Kidney glomerular epithelial cell (primary cell): ENCODE measurements at places on chromosomes 3 and 15.

GRCh38 chr3:155312781-155313180, 19.3 kb upstream of the STRIT1 start:
- DNase-seq, result no peak

DNA sequence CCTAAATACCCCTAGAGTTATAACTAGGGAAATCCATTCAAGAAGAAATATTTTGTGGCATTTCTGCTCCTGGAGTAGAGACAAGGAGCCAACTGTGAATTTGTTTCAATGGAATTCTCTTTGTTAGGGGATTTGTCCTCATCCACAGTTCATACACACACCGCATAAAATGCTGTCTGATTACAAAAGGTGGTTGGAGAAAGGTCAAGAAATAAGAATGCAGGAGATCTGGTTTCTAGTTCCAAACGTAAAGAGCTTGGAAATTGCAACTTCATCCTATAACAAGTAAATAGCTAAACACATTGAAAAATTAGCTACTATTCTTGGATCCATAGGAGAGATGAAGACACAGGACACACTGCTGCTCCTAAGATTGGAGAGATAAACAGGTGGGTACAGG, 66.3 kb upstream of the NEDD4 start:
- DNase-seq, result no peak

- DNase-seq, result no peak
Measured at GRCh38 chr3:102038477-102039142, 189.3 kb downstream of the NFKBIZ start.

- DNase-seq, result no peak
Measured at GRCh38 chr15:59976480-59977271, 27.4 kb upstream of the FOXB1 start.

DNA sequence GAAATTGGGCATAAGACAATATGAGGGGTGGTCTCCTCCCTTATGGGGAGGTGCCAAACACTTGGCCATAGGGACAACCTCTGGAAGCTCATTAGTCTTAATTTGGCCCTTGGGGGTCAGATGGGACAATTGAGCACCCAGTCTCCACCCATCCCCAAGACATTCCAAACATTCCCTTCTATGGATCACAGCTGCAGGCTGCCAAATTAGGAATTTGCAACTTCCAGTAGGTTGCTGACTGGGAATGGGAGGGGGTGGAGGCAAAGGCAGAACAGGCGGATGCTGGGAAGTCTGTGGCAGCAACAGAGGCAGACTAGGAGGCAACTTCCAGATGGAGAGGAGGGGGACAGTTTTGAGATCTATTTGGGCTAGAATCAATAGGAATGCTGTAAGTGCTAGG, 1.4 kb upstream of the PDHB start:
- DNase-seq, result peak; percentile 66

- DNase-seq, result no peak
Measured at GRCh38 chr3:5428607-5429516, 241.4 kb downstream of the EDEM1 start.

DNA sequence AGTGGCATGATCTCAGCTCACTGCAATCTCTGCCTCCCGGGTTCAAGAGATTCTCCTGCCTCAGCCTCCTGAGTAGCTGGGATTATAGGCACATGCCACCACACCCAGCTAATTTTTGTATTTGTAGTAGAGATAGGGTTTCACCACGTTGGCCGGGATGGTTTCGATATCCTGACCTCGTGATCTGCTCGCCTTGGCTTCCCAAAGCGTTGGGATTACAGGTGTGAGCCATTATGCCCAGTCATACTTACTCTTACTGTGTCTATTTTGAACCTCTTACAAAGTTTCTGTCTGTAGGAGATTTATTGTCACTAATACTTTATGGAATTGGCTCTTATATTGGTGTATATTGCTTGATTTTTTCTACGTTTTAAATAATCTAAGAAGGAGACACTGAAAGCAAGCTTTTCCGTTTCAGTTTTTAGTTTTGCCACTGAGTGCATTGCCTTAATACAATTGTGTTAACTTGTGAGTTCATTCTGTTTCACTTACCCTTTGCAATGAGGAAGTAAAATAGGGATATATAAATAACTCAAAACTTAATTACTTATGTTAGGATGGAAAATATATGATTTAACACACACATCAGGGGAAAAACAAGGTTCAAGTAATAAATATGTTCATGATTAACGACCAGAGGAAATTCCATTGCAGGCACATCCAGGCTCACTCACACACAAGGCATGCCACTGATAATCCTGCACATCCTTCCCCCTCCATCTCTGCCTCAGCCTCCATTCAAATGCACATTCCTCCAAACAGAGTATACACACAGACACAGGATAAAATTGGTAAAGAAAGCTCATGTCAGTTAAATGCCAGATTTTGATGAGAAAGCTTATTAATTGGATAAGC, 279.3 kb upstream of the RASGRP1 start:
- peak; percentile 73 for DNase-seq

DNA sequence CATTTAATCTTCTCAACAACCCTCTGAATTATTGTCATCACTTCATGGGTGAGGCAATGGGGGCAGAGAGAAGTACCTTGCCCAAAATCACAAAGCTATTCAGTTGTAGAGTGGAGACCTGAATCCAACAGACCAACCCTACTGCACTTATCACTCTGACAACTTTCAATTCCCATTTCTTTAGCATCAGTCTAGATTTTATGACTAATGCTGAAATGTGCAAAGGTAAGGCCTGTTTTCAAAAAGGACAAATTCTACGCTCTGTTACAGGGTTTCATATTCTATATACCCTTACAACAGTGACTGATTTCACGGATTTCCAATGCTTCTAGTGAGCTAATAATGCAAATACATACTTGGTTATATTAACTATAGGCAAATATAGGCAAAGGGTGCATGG, 286.0 kb downstream of the ADAMTS17 start:
- no peak for DNase-seq

- DNase-seq, result no peak
Measured at GRCh38 chr3:157916672-157917071, 189.5 kb downstream of the SHOX2 start.

DNA sequence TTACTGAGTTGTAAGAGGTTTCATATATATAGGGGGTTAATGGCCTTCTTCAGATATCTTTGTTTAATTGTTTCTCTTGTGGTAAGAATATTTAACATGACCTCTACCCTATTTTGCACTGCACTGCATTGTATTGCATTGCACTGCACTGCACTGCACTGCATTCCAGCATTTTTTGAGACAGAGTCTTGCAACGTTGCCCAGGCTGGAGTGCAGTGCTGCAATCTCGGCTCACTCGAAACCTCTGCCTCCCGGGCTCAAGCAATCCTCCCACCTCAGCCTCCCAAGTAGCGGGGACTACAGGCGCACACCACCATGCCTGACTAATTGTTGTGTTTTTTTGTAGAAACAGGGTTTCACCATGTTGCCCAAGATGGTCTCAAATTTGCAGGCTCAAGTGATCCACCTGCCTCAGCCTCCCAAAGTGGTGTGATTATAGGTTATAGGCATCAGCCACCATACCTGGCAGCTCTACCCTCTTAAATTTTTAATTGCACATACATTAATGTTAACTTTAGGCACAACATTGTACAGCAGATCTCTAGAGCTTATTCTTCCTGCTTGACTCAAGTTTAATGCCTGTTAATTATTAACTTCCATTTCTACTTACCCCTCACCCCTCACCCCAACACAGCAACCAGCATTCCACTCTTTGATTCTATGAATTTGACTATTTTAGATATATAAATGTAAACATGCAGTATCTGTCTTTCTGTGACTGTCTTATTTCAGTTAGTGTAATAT, 38.4 kb downstream of the NEDD4 start:
- DNase-seq, result no peak

DNA sequence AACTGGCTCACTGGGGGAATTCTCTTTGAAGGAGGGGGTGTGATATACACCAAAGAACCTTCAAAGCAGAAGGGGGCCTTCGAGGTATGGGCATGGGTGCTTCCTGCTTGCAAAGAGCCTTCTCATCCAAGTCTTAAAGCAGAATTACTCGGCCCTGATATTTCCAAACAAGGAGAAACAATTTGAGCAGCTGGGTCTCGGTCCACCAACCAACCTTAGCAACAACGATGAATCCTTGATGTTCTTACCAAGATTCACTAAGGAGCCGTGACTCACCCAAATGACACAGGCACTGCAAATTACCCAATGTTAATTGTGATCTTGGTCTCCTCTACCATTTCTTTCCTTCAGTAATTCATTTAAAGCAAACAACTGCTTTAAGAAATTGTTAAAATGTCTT, 7.7 kb downstream of the HOMER2 start:
- DNase-seq, result peak; percentile 98
